ENCODE measurements at places on chromosomes 7 and 10.

DNA sequence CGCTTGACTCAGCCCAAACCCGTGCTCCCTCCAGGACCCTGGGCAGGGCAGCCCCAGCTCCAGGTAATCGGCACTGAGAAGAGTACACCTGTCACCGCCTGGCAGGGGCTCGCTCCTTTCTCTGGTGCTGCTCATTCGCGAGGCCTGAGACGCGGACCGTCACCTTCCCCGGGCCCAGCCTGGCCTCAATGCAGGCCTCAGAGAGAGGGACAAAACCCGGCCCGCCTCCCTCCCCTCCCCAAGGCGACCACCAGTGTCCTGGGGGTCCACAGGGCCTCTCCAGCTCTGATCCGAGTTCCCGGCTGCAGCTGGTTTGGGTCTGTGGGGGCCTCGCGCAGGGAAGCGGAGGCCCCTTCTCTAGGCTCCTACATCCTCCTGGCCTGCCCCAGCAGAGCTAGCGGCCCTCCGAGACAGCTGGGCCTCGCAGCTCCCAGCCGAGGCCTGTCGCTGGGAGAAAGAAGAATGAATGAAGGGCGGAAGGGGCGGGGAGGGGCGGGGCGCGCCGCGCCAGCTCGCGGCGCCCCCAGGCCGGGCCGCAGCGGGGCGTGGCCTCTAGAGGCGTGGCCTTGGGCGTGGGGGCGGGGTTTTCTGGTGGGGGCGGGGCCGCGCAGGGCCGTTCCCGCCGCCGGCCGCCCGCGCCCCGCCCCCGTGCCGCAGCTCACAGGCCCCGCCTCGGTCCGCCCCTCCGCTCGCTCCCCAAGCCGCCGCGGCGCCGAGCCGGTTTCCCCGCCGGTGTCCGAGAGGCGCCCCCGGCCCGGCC, at the start of gene LIMK1:
TSS of gene LIMK1 (plus strand) at position 688 of the 760 bp plus-strand sequence. CDS start 187 bp downstream, outside the sequence.
- peak; percentile 83 for DNase-seq

GRCh38 chr7:73899731-73900142, 38.8 kb downstream of the TMEM270 start:
- no peak for DNase-seq

DNA sequence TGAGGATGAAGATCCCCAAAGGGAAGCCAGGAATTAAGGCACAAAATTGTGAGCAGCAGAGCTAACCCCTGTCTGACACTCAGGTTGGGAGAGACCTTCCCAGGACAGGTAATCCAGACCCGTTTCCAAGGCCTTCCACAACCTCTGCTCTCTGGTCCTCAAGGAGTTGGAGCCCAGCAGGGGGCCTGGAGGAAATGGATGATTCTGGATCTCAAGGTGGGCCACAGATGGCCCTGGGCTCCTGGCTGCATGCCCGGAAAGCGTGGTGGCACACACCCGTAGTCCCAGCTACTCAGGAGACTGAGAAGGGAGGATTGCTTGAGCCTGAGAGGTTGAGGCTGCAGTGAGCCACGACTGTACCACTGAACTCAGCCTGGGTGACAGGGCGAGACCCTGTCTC, 42.3 kb downstream of the DPYSL4 start:
- no peak for DNase-seq

GRCh38 chr7:94216944-94217461, 177.7 kb upstream of the COL1A2 start:
- no peak for DNase-seq

DNA sequence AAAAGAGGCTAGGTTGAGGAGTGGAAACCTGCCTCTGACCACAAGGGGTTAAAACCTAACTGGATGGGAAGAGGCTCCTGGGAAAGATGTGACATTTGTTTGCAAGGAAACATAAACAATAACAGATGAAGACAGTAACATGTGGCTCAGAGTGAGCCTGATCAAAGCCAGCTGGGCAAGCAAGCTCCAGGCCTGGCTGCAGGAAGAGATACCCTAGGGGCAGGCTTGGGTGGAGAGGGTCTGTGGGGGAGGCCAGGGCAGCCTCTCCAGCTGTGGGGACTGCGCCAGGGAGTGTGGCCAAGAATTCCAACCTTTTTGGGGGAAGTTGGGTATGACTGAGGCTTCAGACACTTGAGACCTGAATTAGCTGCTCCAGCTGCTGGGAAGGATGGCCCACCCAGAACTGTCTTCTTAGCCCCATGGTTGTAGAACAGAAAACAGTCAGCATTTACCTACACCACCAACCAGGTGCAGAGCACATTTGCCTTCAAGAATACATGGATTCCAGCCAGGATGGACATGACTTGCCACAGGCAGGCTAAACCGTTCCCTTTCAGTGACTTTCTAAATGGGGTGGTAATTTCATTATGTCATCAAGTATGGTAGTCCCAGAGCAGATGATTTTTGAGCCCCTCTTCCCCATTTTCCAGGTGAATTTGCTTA, 10.4 kb upstream of the FAM170B start:
- DNase-seq: no peak

GRCh38 chr10:89837165-89838043, 136.0 kb downstream of the KIF20B start:
- DNase-seq: peak; percentile 41

DNA sequence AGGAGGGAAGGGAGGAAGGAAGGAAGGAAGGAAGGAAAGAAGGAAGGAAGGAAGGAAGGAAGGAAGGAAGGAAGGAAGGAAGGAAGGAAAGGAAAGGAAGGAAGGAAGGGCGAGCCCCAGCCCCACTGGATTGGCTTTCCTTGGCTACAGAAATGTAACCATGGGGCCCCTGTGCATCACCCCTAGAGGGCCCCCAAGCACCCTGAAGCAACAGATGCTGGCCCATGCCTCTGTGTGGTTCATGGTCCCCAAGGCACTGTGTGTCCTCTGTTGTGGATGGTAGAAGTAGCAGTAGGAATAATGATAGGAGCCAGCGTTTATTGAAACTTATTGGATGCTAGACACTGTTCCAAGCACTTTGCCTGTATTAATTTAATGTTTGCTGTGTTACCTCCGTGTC, 116.6 kb upstream of the MACROH2A2 start:
- DNase-seq: peak; percentile 13

- DNase-seq: no peak
These were observed 39.9 kb upstream of the PPP2R2D start for GRCh38 chr10:131860806-131861440.

DNA sequence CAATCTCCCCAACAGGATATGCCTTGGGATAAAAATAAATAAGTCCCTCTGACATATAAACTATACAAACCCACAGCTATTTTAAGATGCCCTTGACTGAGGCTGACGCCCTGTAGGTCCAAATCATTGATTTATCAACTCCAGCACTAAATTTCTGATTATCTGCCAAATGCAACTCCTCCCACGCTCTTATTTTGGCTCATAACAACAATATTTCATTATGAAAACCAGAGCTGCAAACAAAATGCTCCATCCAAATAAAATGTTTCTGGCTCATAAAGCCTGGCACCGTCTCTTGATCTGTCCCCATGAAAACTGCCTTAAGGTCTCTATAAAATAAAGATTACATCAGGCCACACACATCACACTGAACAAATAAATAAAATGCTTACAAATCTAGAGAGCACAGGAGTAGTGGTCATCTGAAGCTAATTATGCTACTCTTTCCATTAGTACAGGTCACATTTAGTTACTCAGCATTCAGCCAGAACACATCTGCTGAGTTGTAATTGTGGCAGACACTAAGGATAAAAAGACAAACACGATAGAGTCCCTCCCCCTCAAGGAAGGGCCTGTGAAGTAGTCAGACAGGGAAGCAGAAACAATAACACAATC, 28.8 kb downstream of the CACUL1 start:
- no peak for DNase-seq

DNA sequence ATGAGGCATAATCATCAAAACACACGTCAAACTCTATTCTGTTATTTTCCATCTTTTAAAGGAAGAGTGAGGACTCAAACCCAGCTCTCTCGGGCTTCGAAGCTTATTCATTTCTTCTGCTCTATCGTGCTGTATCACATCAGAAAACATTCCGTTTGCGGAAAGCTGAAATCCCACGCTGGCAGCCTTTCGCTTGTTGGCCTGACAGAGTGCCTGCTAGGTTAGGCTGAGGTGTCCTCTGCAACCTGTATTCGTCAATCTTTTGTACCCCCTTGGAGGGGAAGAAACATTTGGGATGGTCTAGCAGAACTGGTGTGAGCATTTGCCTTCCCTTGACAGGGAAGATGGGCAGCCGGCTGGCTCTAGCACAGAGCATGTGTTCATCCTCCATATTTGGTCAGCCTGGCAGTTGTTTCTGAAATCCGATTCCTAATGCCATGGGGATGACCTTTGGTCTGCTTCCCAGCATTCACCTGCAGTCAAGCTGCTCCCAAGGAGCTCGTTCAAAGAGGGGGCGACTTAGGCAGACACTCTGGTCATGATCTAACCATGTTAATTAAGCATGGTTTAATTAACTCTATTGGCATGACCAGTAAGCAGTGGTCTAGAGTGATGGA, 55.2 kb downstream of the TACC2 start:
- DNase-seq: no peak

GRCh38 chr10:30510184-30510931, 76.4 kb downstream of the MAP3K8 start:
- DNase-seq: peak; percentile 60

GRCh38 chr7:1136841-1137516, 23.0 kb downstream of the ZFAND2A start:
- DNase-seq: no peak

- no peak for DNase-seq
These were observed 268.5 kb downstream of the RPS24 start for GRCh38 chr10:78301891-78302738.

- no peak for DNase-seq
These were observed 77.6 kb downstream of the C10orf105 start for GRCh38 chr10:71641986-71642385.

DNA sequence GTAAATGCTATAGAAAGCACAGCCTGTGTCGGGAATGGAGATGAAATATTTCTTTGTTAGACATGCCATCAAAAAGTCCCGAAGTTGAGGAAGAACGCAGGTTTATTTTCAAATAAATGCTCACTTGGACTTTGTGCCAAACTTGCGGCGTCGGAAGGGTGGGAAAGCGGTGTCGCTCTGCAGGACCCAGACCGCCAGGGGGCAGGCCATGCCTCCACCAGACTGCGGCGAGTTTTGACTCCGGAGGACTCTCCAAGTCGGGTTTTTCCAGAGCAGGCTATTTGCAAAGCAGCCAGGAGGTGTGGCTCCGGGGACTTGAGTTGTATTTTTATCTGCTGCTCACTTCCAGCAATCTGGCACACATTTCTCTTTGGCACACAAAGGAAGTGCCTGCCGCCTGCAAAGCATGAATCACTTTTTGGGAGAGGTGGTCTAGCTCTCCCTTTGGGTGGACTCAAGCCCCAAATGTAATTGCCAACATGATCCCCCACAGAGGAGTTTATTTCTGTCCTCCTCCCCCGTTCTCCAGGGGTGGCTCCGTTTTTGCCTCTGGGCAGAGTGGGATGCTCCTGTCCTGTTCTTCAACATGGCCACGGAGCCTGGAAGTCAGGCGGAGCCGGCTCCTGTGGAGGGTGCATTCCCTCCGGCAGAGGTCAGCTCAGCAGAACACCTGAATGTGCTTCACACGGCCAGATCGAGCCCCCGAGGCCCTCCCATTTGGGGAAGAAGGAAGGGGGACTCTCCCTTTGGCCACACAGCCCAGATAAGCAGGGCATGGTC, 82.3 kb upstream of the GPR26 start:
- peak; percentile 69 for DNase-seq

GRCh38 chr10:108696792-108697477, 1226.4 kb downstream of the XPNPEP1 start:
- DNase-seq: no peak

GRCh38 chr10:109893386-109893785, 29.9 kb downstream of the XPNPEP1 start:
- no peak for DNase-seq

GRCh38 chr10:110425684-110426293, 71.9 kb upstream of the DUSP5 start:
- peak; percentile 80 for DNase-seq

All from activated CD4-positive, alpha-beta T cell treated with anti-CD3 and anti-CD28 coated beads for 48 hours (primary cell).